ENCODE measurements at places on chromosomes 1 and 21. TPM values are rescaled to one million over a fixed set of nuclear protein-coding genes. Genes with fewer than 3 reads are reported as not detected.

The ARHGEF10L gene
- 49.8 TPM for total RNA-seq

The ADAM30 gene
- total RNA-seq = not detected

The SERTAD4 gene
- total RNA-seq = 0.80 TPM

DNA sequence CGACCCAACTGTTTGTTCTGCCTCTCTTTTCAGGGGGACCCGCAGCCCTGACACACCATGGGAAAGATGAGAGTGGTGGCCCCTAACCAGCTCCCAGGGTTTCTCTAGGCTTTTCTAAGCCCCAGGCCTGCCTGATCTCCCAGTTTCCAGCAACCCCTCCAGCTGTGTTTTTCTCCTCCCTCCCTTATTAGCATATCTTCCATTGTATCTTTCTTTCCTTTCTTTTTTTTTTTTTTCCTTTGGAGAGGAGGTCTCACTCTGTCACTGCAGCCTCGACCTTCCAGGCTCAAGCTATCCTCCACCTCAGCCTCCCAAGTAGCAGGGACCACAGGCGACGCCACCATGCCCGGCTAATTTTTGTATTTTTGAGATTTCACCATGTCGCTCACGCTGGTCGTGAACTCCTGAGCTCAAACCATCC, 1.8 kb upstream of the CERS2 start:
- no peaks in the 10 kb centered on the region for H3K36me3 ChIP-seq
- no peak overlapping the region for H3K4me3 ChIP-seq
- H3K27ac ChIP-seq = no peak overlapping the region
- H3K4me1 ChIP-seq = peaks cover 6% of the 10 kb centered on the region

DNA sequence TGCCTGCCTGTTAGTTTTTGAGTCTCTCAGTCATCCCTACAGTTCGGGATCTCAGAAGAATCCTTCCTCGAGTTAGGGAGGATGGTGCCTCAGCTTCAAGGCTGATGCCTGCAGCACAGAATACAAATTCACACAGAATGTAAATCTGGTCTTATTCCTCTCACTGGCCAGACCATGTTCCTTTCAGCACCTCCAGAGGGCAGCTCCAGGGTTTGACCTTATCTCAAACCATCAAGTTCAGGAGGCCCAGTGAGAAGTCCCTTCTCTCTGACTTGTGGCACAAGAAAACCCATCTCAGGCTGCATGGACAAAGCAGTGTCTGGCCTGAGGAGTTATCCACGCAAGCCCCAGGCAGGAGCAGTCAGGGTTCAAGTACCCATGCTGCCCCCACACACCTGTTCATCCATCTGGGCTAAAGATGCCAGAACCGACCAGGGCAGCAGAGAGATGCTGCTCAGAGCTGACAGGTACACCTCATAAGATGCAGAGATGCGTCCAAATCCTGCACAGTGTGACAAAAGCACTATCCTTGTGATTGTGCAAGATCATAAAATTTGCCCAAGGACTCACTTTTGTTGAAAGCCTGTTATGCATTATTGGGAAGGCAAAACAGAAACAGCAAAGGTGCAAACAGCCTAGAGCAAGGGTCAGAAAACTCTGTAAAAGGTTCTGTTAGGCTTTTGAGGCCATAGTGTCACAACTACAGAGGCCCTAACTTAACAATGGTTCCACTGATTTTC, 49.8 kb downstream of the BCAR3 start:
- H3K36me3 ChIP-seq = no peaks in the 10 kb centered on the region
- no peak overlapping the region for H3K27ac ChIP-seq
- no peak overlapping the region for H3K4me3 ChIP-seq
- no peaks in the 10 kb centered on the region for H3K4me1 ChIP-seq

DNA sequence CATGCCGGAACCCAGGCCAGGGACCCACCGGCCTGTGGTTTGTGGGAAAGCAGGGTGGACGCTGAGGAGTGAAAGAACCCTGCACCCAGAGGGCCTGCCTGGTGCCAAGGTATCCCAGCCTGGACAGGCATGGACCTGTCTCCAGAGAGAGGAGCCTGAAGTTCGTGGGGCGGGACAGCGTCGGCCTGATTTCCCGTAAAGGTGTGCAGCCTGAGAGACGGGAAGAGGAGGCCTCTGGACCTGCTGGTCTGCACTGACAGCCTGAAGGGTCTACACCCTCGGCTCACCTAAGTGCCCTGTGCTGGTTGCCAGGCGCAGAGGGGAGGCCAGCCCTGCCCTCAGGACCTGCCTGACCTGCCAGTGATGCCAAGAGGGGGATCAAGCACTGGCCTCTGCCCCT, 18.5 kb downstream of the CSF1 start:
- peak overlapping the region; percentile 82 for H3K27ac ChIP-seq
- DNase-seq = peak; percentile 60
- no peaks in the 10 kb centered on the region for H3K27me3 ChIP-seq
- H3K4me3 ChIP-seq = no peak overlapping the region
- H3K36me3 ChIP-seq = no peaks in the 10 kb centered on the region

DNA sequence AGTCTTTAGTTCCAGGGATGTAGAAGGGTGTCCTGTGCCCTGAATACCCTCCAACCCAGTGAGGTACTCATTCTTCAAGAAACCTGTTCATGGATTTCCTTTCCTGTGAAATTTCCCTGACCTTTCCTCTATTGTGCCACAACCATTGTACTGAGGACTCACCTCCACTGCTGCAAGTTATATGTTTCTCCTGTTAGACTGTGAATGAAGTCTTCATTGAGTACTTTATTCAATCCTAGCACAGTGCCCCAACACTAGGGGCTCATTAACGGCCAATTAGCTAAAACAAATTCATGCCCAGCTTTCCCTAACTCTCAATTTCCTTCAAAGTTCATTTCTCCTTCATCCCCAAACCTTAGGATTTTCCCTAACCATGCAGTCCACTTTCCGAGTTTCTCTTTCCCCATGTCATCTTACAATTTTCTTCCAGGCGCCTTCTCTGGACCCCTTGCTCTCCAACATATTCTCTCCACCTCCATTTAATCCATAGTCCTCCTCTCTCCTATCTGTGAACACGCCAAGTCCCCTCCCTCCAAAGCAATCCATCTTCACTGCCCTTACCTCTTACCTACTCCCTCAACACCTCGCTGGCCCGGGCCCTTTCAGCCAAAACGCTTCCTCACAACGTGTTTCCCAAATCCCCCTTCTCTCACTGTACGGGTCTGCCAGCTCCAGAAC, 1.3 kb downstream of the TRIM33 start:
- no peaks in the 10 kb centered on the region for H3K27me3 ChIP-seq
- H3K36me3 ChIP-seq = no peaks in the 10 kb centered on the region
- peak overlapping the region; percentile 97 for H3K4me3 ChIP-seq
- H3K4me1 ChIP-seq = no peaks in the 10 kb centered on the region
- H3K27ac ChIP-seq = peak overlapping the region; percentile 95

- peaks cover 3% of the 10 kb centered on the region for H3K4me1 ChIP-seq
- H3K27ac ChIP-seq = peak overlapping the region; percentile 83
- no peaks in the 10 kb centered on the region for H3K27me3 ChIP-seq
- DNase-seq = peak; percentile 81
Measured at GRCh38 chr1:33149453-33150190, 32.2 kb downstream of the TRIM62 start.

DNA sequence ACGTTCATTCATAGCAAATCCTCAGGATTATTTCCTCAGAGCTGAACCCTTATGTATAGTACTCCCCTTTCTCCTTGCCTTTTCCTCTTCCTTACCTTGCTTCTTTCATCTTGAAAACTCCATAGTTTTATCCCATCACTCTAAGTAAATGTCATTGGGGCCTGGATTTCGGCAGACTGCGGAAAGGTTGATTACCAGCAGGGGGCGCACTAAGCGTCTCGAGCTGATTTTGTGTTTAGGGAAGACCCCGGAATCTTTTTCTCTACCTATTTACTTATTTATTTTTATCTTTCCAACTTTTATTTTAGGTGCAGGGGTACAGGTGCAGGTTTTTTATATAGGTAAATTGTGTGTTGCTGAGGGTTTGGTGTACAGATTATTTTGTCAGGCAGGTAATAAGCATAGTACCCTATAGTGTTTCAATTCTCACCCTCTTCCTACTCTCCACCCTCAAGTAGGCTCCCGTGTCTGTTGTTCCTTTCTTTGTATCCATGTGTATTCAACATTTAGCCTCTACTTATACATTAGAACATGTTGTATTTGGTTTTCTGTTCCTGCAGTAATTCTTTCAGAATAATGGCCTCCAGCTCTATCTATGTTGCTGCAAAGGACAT, 11.4 kb upstream of the MTARC1 start:
- no peak for DNase-seq
- H3K4me3 ChIP-seq = no peak overlapping the region
- H3K36me3 ChIP-seq = no peaks in the 10 kb centered on the region
- H3K27me3 ChIP-seq = no peaks in the 10 kb centered on the region

GRCh38 chr1:36089393-36090121, 865 bp downstream of the ADPRS start:
- peaks cover 11% of the 10 kb centered on the region for H3K4me1 ChIP-seq
- H3K36me3 ChIP-seq = no peaks in the 10 kb centered on the region
- H3K4me3 ChIP-seq = peak overlapping the region; percentile 99
- H3K27me3 ChIP-seq = no peaks in the 10 kb centered on the region

DNA sequence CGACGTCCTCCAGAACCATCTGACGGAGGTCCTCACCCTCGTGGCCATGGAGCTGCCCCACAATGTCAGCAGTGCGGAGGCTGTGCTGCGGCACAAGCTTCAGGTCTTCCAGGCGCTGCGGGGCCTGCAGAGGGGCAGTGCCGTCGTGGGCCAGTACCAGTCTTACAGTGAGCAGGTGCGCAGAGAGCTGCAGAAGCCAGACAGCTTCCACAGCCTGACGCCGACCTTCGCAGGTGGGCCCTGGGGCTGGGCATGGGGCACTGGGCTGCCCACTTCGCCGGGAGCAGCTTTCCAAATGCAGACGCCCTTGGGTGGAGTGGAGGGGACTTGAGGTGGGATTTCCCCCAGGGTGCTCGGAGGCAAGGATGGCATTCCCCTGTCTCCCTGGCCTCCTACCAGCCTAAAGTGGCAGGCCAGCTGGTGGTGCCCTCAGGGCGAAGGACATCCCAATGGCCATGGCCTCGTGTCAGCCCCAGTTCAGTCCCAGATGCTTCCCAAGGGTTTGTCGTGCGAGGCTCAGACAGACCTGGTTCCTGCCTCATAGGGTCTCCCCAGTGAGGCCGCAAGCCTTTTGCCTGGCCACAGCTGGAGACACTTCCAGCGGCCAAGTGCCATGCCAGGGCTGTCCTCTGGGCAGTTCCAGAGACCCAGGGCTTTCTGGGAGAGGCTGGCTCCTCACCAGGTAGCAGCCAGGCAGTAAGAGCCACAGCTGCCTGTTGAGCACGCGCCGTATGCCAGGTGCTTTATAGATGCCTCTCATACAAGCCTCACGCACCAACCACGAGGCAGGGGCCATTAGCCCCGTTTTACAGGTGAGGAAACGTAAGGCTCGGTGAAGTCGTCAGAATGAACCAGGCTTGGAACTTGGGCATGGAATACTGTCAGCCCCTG, 27.8 kb downstream of the H6PD start:
- H3K4me1 ChIP-seq = no peaks in the 10 kb centered on the region
- no peaks in the 10 kb centered on the region for H3K27me3 ChIP-seq
- no peak overlapping the region for H3K27ac ChIP-seq
- no peak overlapping the region for H3K4me3 ChIP-seq

DNA sequence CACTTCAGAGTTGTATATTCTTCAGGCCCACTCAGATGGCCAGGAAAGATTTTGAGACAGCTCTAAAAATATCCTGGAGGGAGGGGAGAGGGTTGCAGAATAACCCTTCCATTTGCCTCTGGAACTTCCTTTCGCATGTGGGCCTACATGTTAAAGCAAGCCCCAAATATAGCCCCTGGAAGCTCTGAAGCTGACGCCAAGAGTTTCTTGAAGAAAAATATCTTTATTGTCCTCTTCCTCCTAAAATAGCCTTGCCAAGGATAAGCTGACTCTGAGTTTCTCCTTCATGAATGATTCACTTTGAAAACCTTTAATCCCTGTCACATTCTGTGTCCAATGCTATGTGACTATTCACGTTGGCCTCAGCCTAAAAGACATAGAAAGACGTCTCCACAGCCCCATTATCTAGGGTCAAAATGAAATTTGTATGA, 6.4 kb downstream of the C1orf116 start:
- no peaks in the 10 kb centered on the region for H3K27me3 ChIP-seq
- no peaks in the 10 kb centered on the region for H3K36me3 ChIP-seq
- no peak for DNase-seq
- peaks cover 16% of the 10 kb centered on the region for H3K4me1 ChIP-seq

GRCh38 chr1:216614011-216614934, 109.0 kb downstream of the ESRRG start:
- H3K27ac ChIP-seq = no peak overlapping the region
- no peaks in the 10 kb centered on the region for H3K4me1 ChIP-seq
- H3K27me3 ChIP-seq = no peaks in the 10 kb centered on the region
- H3K4me3 ChIP-seq = no peak overlapping the region

DNA sequence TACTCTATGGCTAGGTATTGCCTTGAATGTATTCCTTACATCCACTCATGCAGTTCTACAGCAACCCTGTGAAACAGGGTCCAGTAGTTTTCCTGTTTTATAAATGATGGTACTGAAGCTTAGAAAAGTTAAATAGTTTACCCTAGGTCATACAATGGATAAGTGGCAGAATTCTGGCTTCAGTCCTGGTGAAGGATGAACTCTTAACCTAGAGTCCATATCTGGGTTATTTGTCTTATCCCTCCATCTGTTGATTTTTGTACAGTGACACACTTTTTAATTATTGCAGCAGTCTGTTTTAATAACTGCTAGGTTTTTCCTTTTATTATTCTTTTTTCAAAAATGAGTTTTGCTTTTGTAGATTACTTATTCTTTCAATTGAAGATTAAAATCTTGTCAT, 263.9 kb downstream of the DNM3 start:
- DNase-seq = no peak
- H3K27ac ChIP-seq = no peak overlapping the region
- H3K4me1 ChIP-seq = no peaks in the 10 kb centered on the region
- H3K27me3 ChIP-seq = no peaks in the 10 kb centered on the region

- no peak overlapping the region for H3K27ac ChIP-seq
Measured at GRCh38 chr1:9100471-9101043, 28.3 kb downstream of the GPR157 start.

- H3K4me1 ChIP-seq = peaks cover 4% of the 10 kb centered on the region
- no peaks in the 10 kb centered on the region for H3K27me3 ChIP-seq
- H3K27ac ChIP-seq = no peak overlapping the region
- no peaks in the 10 kb centered on the region for H3K36me3 ChIP-seq
- DNase-seq = peak; percentile 34
Measured at GRCh38 chr1:7581754-7582459, 189.2 kb upstream of the VAMP3 start.

DNA sequence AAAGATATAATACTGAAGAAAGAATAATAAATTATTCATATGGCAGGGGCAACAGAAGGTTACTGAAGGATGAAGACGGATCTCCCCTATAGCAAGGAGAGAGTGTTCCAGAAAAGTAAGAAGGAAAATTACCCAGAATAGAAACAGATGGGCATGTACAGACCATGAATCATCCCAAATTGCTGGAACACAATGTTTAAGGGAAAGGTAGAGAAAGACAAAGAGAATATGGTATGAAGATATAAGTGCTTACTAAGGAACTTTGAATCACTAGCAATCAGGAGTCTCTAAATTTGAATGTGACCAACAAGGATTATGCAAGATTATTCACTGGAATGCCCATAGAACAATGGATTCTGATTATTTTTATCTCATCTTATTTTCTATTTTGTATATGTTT, 375.4 kb downstream of the COL11A1 start:
- H3K4me3 ChIP-seq = no peak overlapping the region
- no peaks in the 10 kb centered on the region for H3K4me1 ChIP-seq
- no peak overlapping the region for H3K27ac ChIP-seq
- no peak for DNase-seq
- H3K36me3 ChIP-seq = no peaks in the 10 kb centered on the region
- no peaks in the 10 kb centered on the region for H3K27me3 ChIP-seq

Data from breast epithelium (tissue), 4 donors.